CD4-positive, CD25-positive, alpha-beta regulatory T cell (primary cell): ENCODE measurements at places on chromosomes 2 and 18. TPM values are rescaled to one million over a fixed set of nuclear protein-coding genes. Genes with fewer than 3 reads are reported as not detected.

The POTEE gene
- total RNA-seq, result 0.27 TPM

The PSMA8 gene
- 0.30 TPM for total RNA-seq

DNA sequence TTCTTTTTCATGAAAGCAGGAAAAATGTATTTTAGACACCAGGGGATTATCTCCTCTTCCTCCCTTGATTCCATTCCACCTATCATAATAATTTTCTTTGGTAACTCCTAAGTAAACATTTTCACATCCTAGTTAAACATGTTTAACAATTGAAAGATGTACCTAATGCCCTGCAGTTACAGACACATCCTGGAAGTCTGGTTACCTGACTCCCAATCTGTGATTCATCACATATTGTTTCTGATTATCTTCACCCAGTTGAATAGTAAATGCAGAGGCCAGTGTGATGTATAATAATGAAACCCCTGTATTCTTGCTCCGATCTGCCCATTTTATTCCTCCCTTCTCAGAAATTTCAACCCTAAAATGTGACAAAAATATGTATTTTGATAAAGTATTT is 1237.6 kb upstream of the LRRTM1 start:
- H3K4me3 ChIP-seq, result no peak overlapping the region
- H3K27ac ChIP-seq, result no peak overlapping the region
- no peak for DNase-seq
- no peaks in the 10 kb centered on the region for H3K27me3 ChIP-seq
- no peaks in the 10 kb centered on the region for H3K36me3 ChIP-seq
- H3K4me1 ChIP-seq, result no peaks in the 10 kb centered on the region

The CTIF gene
- total RNA-seq, result 1.8 TPM
